Neural crest cell (in vitro differentiated cells): ENCODE measurements at places on chromosomes 16 and 17.

DNA sequence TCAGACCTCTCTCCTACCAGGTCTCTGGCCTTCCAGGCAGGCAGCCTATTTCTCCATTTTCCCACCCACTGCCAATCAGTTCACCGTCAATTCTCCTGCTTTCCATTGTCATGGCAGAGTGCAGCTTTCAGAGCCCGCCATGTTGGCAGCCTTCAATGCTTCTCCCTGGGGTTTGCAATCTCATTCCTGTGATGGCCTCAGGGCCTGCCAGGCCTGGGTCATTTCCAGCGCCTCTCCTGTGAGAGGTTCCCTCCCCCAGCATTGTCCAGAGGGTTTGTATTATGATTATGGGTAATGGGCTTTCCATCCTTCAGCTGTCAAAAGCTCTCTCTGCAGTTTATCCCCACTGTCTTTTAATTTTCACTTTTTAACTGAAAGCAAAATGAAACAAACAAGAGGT is 716.6 kb upstream of the CDH8 start:
- no peak for DNase-seq

DNA sequence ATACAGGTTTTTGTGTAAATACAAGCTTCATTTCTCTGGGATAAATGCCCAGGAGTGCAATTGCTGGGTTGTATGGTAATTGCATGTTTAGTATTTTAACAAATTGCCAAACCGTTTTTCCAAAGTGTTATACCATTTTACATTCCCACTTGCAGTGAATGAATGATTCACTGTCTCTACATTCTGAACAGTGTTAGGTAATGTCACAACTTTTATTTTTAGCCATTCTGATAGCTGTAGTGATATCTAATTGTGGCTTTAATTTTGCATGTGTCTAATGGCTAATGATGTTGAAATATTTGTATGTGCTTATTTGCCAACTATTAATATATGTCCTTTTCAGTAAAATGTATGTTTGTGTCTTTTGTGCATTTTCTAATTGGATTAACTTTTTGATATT is 156.9 kb upstream of the CES5A start:
- DNase-seq = no peak

DNA sequence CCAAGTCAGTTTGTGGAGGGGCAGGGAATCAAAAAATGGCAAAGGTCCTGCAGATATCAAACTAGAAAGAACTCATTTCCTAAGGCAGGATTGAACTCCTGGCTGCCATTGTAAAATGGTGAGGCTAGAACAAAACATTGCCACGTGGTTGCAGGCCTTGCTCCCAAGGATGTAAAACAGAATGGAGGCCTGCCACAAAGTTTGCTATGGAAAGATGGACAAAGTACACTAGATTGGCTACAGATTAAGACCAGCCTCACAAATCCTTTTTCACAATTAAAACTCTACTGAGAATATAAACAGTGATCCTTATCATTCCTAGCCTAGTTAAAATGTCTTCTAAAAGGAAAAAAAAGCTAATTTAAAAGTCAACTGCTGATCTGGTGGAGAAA is 30.9 kb downstream of the PHKB start:
- no peak for DNase-seq

- DNase-seq = no peak
Observed at GRCh38 chr17:29383686-29384085, 6.5 kb upstream of the TAOK1 start.

DNA sequence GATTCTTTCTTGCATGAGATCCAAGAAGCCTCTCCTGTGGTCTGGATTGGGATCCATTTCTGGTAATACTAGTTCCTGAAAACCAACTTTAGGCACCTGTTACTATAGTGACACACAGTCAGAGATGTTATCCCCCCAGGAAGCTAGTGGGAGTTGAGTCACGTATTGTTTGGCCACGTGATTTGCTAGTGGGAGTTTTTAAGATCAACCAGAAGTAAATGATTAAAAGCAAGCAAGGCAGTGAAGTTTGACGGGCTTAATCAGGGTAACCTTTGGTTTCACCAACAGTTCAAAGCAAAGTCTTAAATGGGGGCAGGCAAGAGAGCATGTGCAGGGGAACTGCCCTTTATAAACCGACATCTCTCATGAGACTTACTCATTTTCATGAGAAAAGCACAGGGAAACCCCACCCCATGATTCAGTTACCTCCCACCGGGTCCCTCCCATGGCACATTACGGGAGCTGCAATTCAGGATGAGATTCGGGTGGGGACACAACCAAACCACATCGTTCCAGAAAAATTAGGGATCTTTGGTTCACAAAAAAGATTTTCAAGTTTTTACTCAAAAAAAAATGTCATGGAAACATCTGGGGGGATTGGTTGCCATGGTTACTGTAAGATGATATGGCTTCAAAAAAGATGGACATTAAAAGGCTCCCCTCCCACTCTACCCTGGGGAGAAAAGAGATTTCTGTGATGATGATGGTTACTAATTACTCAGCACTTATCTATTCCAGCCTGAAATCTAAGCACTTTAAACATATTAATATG is 483.1 kb upstream of the ERCC4 start:
- no peak for DNase-seq

GRCh38 chr17:69535016-69535570 is 120.6 kb downstream of the MAP2K6 start:
- no peak for DNase-seq

- DNase-seq = peak; percentile 77
Observed at GRCh38 chr17:46942441-46943217, 19.7 kb downstream of the GOSR2 start.

GRCh38 chr16:21953541-21953902 is 361 bp downstream of the UQCRC2 start:
- DNase-seq = no peak

- no peak for DNase-seq
Observed at GRCh38 chr17:36934144-36934691, 3.1 kb upstream of the LHX1 start.

GRCh38 chr17:45293413-45294211 is 23.2 kb downstream of the MAP3K14 start:
- no peak for DNase-seq

DNA sequence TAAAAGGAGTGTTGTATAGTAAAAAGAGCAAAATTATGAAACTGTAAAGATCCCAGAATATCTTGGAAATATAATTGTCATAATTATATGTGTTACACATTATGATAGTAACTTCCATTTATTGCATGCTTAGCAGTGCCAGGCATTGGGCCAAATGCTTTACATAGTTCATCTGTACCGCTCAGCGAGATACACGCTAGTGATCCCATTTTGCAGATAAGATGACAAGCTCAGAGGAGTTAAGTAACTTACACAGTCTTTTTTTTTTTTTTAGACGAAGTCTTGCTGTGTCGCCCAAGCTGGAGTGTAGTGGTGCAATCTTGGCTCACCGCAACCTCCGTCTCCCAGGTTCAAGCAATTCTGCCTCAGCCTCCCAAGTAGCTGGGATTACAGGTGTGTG is 6.8 kb upstream of the EZH1 start:
- DNase-seq = no peak

DNA sequence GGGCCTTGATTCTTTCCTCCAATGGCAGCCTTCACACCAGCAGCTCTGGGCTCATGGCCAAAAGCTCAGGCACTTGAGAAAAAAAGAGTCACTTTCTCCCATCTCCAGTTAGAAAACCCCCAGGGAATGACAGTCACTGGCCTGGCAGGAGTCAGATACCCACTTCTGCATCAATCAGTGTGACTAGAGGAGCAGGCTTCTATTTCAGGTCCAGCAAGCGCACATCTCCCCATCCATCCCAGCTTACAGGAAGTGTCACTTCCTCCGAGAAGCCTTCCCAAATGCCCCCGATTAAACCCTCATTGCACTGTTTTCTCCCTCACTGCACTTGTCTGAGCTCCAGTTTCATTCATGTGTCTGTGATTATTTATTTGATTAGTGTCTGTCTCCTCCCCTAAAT is 30.4 kb upstream of the CCL1 start:
- DNase-seq = no peak
